NCI-H2107 (cell line): ENCODE measurements at places on chromosomes 4 and X.

DNA sequence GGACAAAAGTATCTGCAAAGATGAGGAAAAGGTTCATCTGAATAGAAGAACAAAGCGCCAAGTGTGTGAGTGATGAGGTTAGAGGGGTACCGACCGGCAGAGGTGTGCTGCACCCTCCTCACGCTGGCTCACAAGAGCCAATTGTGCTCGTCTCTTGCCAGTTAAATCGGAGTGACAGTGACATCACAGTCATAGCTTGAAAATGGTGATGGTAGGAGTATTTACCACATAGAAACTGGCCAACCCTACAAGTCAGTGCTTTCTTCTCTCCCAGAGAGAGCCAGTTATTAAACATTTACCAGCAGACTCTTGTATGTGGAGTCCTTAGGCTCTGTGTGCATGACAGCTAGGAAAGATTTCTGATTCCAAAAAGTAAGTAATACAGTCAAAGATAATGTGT, 32.4 kb downstream of the CLDN22 start:
- DNase-seq, result no peak

DNA sequence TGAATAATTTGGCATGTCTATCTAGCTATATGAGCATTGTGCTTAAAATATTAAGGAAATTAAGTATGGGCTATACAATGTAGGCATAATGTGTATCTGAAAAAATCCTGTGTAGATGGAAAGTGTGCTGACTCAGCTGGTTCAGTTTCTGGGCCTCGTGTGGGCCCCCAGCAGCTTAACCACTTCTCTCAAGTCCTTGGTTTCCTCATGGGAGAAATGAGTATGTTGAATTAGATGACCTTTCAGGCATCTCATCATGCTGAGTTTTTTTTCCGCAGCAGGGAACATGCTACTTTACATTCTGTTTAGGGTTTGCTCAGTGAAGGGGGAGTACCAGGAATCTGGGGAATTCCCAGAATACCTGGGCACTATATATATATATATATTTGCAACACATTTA, 30.5 kb downstream of the RHOH start:
- DNase-seq, result no peak

DNA sequence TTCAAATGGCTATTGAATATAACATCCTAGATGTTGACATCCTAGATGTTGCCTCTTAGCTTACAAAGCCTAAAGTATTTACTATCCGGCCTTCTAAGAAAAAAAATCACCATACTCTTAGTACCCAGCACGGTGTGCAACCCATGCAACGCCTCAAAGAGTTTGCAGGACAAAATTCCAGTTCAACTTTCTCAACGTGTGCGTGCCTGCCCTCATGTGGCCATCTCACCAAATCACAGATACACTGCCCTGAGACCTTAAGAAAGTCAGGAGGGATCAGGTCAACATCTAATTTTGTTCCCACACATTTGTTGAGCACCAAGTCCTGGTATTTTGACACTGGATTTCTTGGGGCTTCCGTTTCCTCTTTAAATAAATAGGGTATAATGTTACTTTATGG, 68.3 kb downstream of the CRMP1 start:
- DNase-seq, result no peak

DNA sequence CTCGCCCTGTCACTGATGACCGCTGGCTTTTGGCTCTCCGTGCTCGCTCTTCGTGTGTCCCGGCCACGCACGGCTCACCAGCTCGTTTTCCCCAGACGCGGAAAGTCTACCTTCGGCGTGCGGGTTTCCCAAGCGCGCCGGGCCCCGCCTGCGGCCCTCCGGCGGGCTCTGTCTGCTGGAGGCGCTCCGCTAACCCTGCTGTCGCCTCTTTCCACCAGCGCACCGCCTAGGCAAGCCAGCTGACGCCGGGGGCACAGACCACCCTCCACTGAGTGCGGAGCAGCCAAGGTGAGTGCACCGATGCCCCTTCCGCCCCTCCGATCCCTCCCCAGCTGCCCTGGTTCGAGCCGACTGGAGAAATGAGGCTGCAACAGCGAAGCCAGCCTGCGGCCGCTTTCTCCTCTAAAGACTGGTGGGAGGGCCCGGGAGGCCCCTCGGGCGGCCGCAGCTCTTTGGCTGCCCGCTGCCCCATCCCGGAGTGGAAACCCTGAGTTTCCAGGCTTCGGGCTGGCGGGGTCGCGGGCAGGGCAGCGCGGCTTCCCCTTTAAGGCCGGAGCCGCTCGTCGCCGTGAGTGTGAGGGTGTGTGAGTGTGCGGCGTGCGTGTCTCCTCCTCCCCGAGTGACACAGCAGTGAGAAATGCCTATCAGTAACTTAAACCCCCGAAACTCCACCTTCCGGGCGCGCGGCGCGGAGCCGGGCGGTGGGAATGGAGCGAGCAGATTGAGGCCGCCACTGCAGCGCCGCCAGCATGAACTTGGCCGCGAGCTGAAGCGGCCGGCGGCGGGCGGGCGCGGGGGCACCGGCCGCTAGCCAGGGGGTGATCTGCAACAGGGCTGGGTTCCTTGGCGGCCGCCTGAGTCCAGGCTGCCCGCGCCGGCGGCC, at the start of gene MAMLD1:
MAMLD1 (plus strand) TSS at position 719 of the 883 bp plus-strand sequence. CDS start 82,200 bp downstream, outside the sequence.
- no peak for DNase-seq

GRCh38 chrX:119669424-119670037, 23.4 kb downstream of the SEPTIN6 start:
- no peak for DNase-seq

DNA sequence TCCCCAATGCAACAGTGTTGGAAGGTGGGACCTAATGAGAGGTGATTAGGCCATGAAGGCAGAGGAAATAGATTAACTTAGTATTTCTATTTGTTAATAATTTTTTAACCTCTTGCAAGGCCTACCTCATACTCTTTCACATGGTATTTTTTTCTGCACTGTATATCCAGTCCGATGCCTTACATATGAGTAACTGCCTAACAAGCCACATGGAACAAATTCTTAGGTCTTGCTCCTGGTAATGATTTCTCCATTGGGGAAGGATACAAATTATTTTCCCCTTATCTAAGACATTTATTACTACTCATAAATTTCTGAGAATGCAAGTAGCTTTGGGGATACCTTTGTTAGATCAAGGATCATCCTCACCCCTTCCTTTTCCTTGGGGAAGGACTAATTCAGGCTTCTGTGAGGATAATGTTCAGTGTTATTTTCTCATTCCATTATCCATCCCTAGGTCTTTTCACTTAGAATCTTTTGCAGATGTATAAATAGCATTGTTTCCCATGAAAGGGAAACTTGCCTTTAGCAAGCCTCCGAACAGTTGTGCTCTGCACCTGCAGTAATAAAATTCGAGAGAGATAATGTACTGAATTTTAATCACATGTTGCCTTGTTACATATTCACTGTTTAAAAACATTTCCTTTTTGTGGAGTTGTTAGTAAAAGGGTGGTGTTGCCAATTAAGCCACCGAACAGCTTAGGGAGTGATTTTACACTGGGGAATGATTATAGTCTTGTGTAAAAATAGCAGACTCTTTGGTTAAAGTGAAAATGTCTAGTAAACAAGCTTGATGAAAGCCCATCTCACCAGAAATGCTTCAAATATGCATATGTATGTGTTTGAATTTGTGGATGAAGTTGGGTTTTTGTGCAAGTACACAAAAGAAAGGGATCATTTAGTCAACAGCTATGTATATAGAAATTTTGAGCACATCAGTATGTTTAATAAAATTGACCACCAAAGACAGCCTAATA, 89.9 kb downstream of the CFAP299 start:
- no peak for DNase-seq

GRCh38 chrX:150936556-150936955, 38.1 kb upstream of the CD99L2 start:
- DNase-seq, result no peak

- DNase-seq, result no peak
Observed at GRCh38 chrX:131840799-131841495, 182.2 kb upstream of the STK26 start.

- no peak for DNase-seq
Observed at GRCh38 chrX:155216940-155217440, 730 bp downstream of the VBP1 start.
